ENCODE measurements at places on chromosomes 6 and 20.

GRCh38 chr6:119541132-119541905 is 191.8 kb upstream of the MAN1A1 start:
- DNase-seq: peak; percentile 50

- no peak for DNase-seq
These were observed 534.1 kb upstream of the JAG1 start for GRCh38 chr20:11207749-11208502.

GRCh38 chr6:44667226-44667625 is 279.7 kb downstream of the CDC5L start:
- no peak for DNase-seq

DNA sequence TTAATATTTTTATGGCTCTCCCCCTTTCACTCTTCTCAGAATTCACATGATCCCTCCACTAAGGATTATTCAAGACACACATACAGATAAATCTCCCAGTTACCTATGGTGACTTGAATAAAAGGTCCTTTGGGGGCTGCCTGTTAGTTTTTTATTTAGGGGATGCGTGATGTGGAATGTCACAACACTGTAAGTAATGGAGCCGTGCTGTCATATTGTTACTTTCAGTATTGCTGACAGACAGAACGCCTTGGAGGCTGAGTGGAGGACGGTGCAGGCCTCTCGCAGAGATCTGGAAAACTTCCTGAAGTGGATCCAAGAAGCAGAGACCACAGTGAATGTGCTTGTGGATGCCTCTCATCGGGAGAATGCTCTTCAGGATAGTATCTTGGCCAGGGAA is 291.7 kb downstream of the UTRN start:
- no peak for DNase-seq

- peak; percentile 44 for DNase-seq
These were observed 280.3 kb downstream of the CDC5L start for GRCh38 chr6:44667668-44668390.

DNA sequence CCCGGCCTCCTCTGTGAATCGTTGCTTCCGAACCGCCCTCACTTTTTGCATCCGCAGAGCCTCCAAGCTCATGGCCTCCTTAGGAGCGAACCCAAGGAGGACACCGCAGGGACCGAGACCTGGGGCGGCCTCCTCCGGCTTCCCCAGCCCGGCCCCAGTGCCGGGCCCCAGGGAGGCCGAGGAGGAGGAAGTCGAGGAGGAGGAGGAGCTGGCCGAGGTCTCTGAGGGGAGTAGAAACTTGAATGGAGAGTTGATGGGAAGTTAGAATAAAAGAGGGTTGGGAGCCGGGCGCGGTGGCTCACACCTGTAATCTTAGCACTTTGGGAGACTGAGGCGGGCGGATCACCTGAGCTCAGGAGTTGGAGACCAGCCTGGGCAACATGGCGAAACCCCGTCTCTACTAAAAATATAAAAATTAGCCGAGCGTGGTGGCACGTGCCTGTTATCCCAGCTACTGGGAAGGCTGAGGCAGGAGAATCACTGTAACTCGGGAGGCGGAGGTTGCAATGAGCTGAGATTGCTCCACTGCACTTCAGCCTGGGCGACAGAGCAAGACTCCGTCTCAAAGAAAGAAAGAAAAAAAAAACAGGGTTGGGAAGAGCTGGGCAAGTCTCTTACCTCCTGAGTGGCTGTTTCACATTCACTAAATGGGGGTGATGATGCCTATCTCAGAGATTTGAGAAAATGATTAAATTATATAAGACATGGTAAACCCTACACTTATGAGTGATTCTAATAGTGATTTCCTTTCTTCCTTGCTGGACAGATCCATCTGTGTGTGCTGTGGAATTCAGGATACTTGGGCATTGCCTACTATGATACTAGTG is 805 bp downstream of the MSH5 start:
- DNase-seq: no peak

DNA sequence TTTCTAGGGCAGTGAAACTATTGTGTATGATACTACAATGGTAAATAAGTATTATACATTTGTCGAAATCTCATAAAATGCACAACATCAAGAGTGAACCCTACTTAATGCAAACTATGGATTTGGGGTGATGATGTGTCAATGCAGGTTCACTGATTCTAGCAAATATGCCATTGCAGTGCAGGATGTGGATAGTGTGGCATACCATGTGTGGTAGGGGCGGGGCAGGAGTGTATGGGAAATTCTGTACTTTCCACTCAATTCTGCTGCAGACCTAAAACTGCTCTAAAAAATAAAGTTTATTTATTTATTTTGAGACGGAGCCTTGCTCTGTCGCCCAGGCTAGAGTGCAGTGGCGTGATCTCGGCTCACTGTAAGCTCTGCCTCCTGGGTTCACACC is 44.3 kb downstream of the ABHD12 start:
- no peak for DNase-seq

DNA sequence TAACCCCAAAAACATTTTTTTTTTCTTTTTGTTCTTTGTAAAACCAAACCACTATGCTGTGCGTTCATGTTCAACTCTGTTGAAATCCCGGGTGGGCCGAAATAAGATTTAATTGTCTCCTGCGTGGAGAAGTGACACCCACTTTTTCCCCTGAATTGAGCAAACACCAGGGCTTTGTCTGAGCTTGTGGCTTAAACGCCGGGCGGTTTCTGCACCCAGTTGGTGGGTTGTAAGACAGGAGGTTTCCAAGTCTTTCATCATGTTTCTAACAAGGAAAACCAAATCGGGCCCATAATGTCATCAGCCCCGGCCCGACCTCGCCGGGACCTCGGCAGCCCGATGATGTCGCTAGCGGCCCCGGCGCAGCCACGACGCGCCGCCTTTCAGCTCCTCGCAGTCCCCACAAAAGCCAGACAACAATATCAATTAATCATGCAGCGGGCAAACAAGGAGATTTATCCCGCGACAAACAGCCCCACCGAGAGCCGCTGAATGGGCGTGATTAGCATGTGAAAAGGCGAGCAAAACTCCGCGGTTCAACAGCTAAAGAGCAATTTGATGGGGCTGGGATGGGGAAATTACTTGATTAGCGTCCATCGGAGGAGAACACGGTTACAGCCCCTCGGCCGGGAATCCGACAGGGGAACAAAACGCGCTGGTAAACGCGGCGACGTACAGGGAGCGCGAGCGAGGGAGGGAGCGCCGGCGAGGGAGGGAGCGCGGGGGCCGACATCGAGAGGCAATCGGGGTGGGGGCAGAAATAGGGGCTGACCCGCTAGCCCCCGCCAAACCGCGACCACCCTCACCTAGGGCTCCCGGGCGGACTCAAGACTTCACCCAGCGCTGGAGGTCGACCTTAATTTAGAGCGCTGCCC is 5.3 kb downstream of the LINC00237 start:
- peak; percentile 60 for DNase-seq

- DNase-seq: no peak
These were observed 34.3 kb downstream of the PYGB start for GRCh38 chr20:25282034-25282781.

- DNase-seq: no peak
These were observed 180.8 kb upstream of the PROKR2 start for GRCh38 chr20:5497556-5497955.

DNA sequence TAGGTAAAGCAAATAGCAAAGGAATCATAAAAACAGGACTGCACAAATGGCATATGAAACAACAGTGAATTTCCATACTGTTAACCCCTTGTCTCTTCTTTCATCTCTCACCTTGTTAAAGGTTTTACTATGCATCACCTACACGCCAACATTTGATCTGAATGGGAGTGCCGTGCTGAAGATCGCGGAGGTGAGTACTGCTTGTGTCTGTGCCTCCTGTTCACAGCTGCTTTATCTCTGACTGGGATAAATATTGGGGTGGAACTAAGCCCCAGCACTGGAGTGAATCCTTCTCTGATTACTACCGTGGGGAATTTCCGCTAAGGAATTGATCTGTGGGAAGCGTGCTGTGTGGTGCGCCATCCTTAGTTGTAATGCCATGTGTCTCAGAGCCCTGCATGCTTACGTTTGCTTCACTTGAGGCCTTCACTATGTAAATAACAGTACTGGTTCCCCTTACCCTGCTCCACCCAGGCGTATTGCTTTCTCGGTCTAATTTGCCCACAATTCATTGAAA is 11.4 kb upstream of the PBOV1 start:
- no peak for DNase-seq

DNA sequence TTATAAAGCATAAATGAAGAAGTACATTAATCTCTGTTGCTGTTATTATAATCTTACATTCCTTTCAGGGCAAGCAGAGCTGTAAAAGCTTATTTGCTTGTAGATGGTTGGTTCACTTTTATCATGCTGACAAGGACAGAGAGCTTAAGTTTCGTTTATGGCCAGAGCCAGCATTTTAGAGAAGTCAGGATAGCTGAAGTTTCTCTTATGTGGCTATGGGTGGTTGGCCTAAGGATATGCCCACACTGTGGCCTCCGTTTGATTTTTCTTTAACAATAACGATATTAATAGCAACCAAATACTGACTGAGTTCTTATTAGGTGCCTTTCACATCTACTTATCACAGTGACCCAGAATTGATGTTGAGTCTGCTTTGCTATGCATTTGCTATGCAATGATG is 78.5 kb downstream of the FARS2 start:
- no peak for DNase-seq

DNA sequence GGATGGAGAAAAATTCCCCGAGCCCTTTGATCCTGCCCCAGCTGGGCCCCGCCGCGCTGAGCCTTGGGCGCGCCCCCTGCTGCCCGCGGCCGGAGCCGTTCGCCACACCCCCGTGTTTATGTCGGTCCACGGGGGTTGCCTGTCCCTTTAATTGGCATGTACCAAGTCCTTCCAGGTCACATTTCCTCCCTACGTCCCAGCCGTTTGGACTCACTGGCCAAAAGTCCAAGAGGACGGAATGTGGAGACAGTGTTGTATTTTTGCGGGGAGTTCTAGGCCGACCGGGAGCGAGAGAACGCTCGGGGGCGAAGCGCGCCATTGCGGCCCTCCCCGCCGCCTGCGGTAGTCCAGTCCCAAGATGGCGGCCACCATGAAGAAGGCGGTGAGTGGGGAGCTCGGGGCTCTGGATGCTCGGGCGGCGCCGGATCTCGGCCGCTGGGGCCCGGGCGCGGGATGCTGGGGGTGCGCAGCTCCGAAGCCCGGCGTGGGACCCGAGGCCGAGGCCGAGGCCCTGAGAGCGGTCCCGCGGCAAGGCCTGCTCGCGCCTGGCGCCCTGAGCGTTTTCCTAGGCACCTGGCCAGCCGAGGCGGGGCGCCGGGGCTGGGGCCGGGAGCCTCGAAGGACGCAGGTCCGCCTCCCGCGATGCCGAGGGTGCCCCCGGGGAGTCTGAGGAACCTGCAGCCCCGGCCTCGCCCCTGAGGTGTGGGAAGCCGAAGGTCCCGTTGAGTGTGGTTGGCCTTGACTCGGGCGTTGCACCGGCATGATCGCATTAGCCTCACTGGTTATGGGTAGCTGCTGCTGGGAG is at the start of gene PFDN4:
Gene PFDN4, plus strand, starts transcription at position 345 of the 805 bp plus-strand sequence. Its CDS starts 14 bp downstream, at position 359.
- DNase-seq: peak; percentile 95

GRCh38 chr6:130587778-130588520 is 222.1 kb downstream of the TMEM200A start:
- no peak for DNase-seq

DNA sequence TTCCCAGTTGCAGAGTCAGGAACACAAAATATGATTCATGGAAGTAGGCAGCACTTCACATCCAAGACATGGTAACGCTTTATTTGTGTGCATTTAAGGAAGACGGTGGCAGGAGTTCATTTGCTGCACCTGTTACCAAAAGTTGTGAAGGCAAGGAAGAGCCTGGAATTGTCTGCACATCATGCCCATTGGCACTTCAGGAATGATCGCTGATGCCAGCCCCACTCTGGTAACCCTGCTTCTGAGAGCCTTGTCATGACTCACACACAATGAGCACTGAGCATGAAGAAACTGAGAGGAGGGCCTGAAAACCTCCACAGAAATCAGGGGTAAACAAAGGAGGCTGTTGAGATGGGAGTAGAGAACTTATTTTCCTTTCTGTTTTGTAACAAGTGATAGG is 181.1 kb downstream of the RPS12 start:
- DNase-seq: no peak

- no peak for DNase-seq
These were observed 121.9 kb upstream of the CD93 start for GRCh38 chr20:23207826-23208540.
